Brain microvascular endothelial cell (primary cell): ENCODE measurements at places on chromosomes 7 and 10.
A peak's percentile ranks its signal among the peaks of the same experiment; 100 is the strongest.

DNA sequence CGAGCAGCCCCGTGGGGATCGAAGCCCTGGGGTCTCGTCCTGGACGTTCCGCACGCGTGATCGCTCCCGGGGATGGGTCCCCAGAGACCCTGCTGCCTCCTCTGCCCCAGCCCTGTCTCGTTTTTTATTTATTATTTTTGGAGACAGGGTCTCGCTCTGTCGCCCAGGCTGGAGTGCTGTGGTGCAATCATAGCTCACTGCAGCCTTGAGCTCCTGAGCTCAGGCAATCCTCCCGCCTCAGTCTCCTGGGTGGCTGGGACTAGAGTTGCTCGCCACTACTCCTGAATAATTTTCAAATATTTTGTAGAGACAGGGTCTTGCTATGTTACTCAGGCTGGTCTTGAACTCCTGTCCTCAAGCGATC is 319 bp upstream of the STX1A start:
- DNase-seq: no peak

GRCh38 chr10:14060320-14061070 is 270.2 kb downstream of the FRMD4A start:
- DNase-seq: no peak

- peak; percentile 53 for DNase-seq
These were observed 35.4 kb downstream of the TRIL start for GRCh38 chr7:28922624-28923331.

DNA sequence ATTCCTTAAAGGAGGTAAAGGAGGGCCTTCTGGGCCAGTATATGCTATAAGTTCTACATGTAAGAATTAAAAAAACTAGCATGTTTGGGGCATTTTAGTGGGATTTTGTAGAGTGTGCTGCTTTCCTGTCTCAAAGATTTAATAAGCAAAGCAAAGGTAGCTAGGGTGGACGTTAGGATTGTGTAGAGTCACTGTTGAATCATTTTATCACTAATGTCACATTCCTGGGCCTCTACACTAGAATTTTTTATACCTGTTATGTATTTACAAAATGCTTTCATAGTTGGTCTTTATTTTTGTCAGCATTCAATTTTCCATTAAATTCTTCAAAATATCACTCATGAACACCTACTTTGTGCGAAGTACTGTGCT is 139.4 kb upstream of the PHYHIPL start:
- no peak for DNase-seq

DNA sequence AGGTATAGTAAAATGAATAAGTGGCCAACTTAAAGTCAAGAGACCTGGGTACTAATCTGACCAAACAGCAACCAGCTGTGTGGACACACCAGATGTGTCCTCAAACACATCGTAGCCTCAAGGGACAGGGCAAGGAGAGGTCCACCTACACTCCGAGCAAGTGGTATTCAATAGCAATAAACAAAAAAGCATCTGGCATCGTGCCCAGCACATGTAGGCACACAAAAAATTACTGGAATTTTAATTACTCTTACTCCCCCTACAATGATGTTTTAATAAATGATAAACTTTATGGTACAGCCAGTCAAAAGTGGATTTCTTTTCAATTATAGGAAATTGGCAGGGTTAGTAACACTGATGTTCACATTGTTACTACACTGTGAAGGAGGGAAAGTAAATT is 3.5 kb upstream of the RGS10 start:
- DNase-seq: no peak

- DNase-seq: no peak
These were observed 247.5 kb downstream of the THSD7A start for GRCh38 chr7:11584406-11585031.

GRCh38 chr7:157423348-157423747 is 86.5 kb downstream of the DNAJB6 start:
- peak; percentile 56 for DNase-seq

- no peak for DNase-seq
These were observed 43.8 kb downstream of the ETV1 start for GRCh38 chr7:13945670-13946069.

DNA sequence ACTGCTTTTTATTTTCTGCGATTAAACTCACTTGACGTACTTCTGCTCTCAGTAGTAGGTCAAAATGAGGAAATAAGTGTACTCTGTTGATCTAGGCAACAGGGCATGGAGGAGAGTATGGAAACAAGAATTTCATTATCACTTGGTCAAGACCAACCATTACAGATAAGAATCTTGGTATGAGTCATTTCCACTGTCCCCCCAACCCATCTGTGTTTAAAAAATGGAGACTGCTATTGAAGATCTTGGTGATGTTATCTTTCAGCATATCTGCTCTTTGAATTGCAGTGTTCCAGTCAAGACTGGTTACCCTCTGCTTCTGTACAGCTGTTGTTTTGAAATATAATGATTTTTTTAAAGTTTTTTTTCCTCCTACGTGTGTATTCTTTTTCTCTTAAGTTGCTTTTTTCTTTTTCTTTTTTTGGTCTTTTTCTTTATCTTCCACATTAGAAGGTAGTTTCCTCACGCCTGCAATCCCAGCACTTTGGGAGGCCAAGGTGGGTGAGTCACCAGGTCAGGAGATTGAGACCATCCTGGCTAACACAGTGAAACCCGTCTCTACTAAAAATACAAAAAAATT is 11.7 kb downstream of the STAM start:
- DNase-seq: peak; percentile 61

GRCh38 chr7:41093141-41093540 is 609.7 kb downstream of the INHBA start:
- no peak for DNase-seq

DNA sequence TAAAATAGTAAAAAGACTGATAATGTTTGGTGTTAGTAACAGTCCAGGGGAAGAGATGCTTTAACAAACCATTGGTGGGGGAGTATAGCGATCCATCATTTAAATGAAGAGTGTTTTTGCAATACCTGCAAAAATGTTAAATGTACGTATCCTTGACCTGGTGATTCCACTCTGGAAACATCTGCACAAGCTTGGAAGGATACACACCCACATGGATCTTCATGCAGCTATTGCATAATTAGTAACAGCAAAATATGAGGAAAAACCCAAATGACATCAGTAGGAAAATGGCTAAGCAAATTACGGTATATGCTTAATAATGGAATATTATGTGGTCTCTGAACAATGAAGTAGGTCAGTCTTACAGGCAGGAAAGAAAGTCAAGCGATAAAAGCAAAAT is 20.5 kb downstream of the WNT2 start:
- DNase-seq: no peak

GRCh38 chr10:128398118-128398517 is 271.9 kb upstream of the MKI67 start:
- DNase-seq: no peak

GRCh38 chr10:44760513-44760912 is 150.6 kb upstream of the TMEM72 start:
- no peak for DNase-seq

DNA sequence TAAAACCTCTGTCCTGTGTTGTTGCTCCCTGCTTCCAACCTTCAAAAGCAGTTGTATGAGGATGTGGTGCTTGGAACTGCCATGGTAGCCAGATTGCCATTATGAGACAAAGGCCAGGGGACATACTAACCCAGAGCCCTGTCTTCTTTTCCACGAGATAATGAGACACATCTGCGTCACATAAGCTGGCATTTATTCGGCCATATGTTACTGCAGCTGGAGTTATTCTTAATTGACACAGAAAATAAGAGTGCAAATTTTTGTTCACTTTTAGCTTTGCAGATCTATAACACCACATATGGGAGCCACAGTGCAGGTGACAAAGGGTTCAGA is 15.5 kb upstream of the PDLIM1 start:
- no peak for DNase-seq

GRCh38 chr10:2145926-2146478 is 408.7 kb upstream of the ADARB2 start:
- DNase-seq: no peak

GRCh38 chr10:102554531-102554930 is 50.8 kb downstream of the SUFU start:
- DNase-seq: no peak

- DNase-seq: no peak
These were observed 1.5 kb downstream of the SEM1 start for GRCh38 chr7:96707901-96708774.

GRCh38 chr10:24210501-24210900 is 1.6 kb downstream of the KIAA1217 start:
- DNase-seq: no peak

DNA sequence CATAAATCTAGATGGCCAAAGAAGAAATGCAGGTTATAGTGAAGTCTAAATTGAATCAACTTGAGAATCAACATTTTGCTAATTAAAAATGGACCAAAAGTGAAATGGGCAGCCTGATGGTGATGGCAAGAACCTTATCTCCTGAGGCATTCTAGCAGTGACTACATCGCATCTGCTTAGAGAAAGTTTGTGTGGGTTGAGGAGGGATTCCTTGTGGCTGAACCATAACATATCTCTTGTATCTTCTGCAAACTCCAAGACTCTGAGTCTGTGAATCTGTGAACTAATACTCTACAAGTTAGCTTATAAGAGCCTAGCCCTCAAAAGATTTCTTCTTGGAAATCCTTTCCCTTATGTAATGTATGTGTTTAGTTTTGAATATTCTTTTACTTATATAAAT is 85.6 kb downstream of the PRKG1 start:
- DNase-seq: peak; percentile 53

DNA sequence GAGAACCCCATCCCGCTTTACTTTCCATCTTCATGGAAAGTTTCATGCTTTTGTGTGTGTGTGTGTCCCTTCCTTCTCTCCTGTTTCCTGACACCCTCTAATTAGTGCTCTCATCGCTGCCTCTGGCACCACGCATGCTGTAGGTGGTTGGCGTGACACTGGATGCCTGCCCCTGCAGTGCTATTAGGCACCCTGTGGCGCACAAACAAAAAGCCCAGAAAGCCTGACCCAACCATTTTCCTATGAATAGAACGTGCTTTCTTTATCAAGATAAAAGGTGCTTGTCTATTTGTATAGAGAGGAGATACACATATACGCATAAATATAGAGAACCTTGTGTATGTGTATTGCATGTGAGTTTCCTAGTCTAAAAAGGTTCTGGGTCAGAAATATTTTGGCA is 120.8 kb upstream of the CDCA7L start:
- no peak for DNase-seq

DNA sequence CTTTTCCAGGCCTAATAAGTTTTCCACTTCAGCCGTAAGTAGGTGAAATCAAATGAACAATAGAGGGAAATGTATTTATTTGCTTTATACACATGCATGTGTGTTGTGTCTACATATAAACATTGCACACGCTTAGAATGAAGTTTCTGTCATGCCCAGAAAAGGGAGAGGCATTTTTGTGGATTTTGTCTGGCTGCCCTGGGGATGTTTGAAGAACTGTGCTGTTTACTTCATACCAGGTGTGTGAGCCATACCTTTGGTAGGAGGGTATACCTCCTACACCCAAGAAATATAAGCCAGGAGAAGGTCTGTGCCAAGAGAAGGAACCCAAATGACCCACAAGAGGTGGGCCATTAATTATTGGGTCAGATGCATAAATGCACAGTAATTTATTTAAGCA is 12.8 kb downstream of the GATAD1 start:
- no peak for DNase-seq

DNA sequence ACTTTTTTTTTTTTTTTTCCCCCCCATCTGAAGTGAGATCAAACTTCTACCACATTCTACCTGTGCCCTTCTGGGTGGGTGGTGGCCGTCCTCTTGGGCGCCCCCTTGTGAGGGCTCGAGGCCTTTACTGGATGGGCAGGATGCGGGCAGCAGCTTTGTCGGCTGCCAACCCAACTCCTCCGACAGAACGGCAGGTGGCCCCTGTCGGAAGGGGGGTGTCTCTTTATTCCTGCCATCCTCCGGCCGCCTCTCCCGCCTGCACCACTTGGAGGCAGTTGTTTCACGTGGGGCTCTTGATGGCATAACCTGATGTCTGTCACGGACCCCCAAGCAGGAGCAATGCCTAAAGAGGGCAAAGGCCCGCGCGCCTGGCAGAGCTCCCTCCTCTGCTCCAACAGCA is 31.0 kb downstream of the AMZ1 start:
- DNase-seq: no peak

- no peak for DNase-seq
These were observed 13.2 kb upstream of the PRKCQ start for GRCh38 chr10:6593241-6593671.

GRCh38 chr10:79142064-79142491 is 73.3 kb downstream of the ZMIZ1 start:
- peak; percentile 40 for DNase-seq

DNA sequence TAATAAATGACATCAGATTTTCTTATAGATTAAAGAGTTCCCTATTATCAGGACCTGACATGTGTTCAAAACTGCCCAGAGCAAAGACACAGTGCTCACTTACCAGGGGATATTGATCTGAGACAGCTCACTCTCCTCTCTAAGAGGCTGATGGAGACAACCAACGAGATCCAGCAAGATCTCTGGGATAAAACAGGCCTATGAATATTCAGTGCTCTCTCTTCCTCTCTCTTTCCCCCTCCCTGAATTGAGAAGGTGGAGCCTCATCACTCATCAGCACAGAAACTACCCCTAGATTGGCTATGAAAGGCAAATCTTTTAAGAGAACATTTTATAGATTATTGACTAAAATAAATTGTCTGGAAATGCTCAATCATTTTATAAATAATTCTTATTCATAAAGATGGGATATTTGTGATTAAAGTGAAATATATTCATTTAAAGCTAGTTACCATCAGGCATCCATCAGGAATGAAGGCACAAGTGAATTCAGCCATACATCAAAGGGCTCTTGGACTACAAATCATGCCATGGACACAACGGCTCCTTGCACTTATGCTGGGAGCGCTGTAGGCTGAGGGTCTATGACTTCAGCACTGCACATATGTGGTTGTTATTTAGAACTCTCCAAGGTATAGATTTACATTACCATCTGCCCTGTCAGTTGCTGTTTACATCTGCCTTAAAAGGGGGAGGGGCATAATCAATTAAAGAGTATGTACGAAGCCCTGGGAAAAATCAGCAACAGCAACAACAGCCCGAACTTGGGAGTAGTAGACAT is 3.4 kb upstream of the PPP1R17 start:
- DNase-seq: no peak

GRCh38 chr7:29077854-29078253 is 68.5 kb downstream of the CPVL start:
- DNase-seq: no peak

- DNase-seq: no peak
These were observed 120.7 kb upstream of the EEPD1 start for GRCh38 chr7:36032361-36032818.

- no peak for DNase-seq
These were observed 701.4 kb downstream of the PARD3 start for GRCh38 chr10:34113504-34114225.

GRCh38 chr10:6657196-6657595 is 77.1 kb upstream of the PRKCQ start:
- DNase-seq: no peak
